ENCODE measurements at places on chromosomes 7 and 10.
A peak's percentile ranks its signal among the peaks of the same experiment; 100 is the strongest.

- DNase-seq, result no peak
Measured at GRCh38 chr7:38699471-38699870, 68.3 kb upstream of the AMPH start.

GRCh38 chr7:66967029-66967428 is 28.4 kb downstream of the SBDS start:
- no peak for DNase-seq

DNA sequence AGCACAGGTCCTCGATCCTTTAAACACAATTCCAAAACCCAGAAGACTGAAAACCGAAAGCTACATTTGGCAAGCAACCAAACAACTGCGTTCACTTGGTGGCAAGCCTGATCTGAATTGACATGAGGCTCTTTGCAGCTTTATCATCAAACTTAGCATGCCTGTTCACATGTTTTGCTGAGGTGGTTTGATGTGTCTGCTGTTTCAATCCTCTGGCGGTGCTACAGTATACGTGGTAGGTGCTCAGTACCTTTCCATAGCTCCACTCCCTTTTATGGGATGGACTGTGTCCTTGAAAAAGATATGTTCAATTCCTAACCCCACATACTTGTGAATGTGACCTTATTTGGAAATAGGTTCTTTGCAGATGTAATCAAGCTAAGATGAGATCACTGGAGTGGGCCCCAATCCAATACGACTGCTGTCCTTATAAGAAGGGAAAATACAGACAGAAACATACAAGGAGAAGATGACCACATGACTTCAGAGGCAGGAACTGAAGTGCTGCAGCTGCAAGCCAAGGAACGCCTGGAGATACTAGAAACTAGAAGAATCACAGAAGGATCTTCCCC is 33.4 kb downstream of the CCDC6 start:
- DNase-seq, result no peak

DNA sequence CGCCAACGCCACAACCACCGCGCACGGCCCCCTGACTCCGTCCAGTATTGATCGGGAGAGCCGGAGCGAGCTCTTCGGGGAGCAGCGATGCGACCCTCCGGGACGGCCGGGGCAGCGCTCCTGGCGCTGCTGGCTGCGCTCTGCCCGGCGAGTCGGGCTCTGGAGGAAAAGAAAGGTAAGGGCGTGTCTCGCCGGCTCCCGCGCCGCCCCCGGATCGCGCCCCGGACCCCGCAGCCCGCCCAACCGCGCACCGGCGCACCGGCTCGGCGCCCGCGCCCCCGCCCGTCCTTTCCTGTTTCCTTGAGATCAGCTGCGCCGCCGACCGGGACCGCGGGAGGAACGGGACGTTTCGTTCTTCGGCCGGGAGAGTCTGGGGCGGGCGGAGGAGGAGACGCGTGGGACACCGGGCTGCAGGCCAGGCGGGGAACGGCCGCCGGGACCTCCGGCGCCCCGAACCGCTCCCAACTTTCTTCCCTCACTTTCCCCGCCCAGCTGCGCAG is 424 bp downstream of the EGFR start:
- DNase-seq, result peak; percentile 67

DNA sequence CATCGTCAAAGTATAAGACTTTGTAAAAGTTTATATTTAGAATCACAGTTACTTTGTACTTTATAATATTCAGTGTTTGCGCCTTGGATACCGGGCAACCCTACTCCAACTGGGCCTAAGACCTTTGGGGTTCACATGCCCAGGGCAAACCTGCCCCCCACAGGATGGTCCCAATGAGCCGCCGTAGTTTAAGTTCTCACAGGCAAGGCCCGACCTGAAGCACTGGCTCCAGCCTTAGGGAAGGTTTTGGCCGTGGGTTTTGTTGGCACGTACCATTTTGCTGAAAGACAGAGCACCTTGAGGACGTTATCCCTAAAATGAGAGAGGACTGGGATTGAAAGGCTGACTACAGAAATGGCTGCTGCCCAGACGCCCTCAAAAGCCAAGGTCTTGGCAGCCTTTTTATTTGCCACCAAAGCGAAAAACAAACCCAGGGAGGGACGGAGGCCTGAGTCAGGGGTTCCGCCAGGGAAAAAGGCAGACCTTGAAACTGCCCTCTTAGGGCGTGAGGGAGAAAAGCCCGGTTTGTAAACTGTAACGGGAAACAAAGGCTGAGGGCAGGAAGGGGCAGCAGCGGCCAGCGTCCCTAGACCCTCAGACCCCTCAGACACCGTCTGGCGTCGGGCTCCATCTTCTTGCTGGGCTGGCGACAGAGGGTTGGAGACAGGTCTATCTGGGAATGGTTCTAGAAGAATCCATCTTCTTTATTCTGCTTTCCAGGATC is at the start of gene CCDC172:
CCDC172 (plus strand) TSS at position 222 of the 724 bp plus-strand sequence. CDS start 564 bp downstream, outside the sequence.
- DNase-seq, result no peak

GRCh38 chr7:20963556-20964280 is 177.0 kb upstream of the SP8 start:
- DNase-seq, result no peak

DNA sequence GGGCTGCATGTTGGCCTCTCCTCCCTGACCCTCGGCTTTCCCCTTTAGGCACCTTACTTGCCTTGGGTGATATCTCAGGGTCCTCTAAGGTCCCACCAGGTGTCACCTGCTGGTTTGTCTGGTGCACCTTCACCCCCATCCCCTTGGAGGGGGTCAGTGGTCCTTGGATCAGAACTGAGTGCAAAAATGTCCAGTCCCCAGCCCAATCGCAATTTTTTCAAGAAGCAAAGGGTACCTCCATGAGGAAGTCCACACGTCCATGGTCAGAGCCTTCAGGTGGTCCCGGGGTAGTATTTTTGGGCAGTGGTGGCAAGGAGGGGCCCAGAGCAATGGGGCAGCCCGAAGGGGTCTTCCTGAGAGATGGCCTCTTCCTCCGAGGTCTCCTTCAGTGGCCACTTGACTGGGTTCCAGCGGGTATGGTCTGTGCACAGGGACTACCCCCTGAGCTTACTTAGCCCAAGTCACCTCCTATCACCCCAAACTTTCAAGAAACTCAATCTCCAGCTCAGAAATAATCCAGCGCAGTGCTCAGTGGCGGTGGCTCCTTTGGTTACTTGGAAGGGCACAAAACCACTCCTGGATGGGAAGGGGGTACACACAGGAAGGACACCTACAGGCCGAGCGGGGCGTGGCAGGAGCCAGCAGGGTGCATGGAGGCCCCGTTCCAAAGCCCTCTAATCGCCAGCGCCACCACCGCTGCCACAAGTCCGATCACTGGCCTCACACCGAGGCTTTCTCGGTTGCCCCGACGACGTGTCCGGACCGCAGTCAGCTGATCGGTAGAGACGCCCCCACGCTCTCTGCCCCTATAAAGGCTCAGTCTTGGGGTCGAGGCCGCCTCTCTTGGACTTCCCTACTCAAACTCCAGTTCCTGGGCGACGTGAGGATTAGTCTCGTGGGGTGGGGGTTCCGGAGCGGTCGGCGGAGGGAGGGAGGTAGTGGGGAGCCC is 4.5 kb downstream of the SAP25 start:
- DNase-seq, result no peak

- no peak for DNase-seq
Measured at GRCh38 chr10:131706476-131706875, 194.3 kb upstream of the PPP2R2D start.

DNA sequence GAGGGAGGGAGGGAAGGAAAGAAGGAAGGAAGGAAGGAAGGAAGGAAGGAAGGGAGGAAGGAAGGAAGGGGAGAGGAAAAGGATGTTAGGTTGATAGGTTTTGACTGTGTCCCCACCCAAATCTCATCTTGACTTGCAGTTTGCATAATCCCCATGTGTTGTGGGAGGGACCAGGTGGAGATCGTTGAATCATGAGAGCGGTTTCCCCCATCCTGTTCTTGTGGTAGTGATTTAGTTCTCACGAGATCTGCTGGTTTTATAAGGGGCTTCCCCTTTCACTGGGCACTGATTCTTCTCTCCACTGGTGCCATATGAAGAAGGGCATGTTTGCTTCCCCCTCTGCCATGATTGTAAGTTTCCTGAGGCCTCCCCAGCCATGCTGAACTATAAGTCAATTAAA is 15.1 kb upstream of the NUDCD3 start:
- DNase-seq, result no peak

DNA sequence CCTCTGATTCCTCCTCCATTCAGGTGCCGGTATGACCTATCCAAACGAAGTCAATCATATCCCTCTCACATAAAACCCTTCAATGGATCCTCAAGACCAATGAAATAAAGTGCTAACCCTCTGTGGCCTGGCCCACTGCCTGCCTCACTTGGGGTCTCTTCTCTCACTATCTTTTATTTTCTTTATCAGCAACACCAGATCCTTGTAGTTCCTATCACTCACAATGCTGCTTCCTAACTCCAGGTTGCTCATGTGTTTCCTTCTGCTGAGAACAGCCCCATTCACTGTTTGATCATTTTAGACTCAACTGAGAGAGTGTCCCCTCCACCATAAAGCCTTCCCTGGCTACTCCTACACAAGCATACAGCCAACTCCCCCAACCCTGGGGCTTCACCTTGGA is 180.6 kb downstream of the DOCK4 start:
- no peak for DNase-seq

DNA sequence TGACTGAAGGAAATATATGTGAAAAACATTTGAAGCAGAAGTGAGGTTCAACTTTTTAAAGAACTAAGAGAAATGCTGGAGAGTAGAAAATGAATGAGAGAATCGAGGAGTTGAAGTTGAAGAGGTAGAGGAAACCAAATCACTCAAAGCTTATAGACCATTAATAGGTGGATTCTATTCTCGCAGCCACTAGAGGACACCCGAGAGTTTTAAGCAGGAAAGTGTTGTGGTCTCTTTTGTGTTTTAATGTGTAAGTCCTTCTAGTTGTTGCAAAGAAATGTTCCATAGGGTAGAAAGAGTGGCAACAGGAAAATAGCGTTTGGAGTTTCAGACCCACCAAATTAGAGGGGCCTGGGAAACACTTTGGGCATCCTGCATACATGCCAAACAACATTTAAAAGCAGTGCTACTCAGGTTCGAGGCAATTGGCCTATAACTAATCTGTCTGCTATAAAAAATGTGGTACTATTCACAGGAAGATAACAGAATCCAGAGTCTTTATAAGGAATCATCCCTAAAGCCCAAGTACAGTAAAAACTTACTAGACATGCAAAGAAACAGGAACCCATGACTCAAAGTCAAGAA is 75.3 kb upstream of the TAS2R16 start:
- DNase-seq, result no peak

DNA sequence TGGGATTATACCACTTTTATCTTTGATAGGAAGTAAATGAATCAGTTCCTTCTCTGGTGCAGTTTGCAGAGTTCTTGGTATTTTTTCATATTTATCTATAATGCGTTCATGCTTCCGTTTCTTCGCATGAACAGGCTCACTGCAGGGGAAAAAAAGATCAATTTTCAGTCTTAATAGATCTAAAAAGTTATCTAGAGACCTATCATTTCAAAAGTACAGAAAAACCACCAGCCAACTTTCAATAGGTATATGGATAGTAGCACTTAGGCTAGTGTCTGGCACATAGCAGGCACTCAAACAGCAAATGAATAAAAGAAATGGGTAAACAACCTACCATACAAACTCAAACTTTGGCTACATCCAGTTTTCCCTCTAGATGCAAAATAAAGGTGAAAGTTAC is 5.5 kb downstream of the NOC3L start:
- no peak for DNase-seq

GRCh38 chr7:26441002-26441521 is 149.4 kb downstream of the SNX10 start:
- DNase-seq, result no peak

DNA sequence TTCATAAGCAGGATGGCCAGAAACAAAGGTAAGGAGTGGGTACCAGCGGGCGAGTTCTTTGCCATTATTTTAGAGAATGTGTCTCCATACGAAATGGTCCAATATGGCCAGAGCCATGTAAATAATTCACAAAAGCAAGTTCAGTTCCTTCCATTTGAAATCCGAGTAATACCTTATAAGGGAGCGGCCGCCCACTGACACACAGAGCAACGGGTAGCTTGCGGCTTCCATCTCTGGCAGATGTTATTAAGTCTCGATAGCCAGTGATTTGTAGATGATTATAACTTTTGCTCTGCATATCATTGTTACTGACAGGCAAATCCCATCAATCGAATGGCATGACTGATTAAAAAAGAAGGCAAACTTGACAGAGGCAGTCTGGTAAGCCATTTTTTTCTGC is 63.2 kb downstream of the GFRA1 start:
- no peak for DNase-seq

DNA sequence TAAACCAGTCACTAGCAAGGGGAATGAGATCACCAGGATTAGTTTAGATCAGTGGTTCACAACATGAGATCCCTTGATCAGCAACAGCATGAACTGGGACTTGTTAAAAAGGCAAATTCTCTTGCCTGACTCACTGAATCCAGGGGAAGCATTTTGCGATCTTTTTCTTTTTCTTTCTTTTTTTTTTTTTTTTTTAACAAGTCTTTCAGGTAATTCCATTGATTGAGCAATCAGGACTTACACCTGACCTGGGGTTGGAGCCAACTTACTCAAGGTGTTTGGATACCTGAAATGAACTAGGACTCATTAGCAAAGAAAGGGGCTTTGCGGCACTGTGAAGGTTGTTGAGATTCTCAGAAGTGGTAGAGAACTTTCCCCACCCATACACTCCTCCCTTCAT is 47.1 kb upstream of the PRR15 start:
- DNase-seq, result no peak

DNA sequence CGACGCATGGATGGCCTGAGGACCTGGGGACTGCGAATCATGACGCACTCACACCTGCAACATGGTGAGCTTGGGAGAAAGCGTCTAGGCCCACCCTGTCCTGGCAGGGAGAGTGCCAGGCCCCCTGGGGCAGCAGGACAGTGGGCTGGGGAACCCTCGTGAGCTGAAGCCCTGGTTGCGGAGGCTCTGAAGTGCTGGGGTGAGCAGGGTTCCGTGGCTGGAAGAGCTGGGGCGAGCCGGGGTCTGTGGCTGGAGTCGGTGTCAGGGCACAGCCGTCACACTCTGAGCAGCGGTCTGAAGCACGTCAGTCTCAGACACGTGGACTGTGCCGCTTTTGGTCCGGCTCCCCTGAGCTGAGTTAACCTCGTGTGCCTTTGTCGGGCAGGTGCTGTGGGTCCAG is 4.7 kb downstream of the SUN1 start:
- no peak for DNase-seq

- no peak for DNase-seq
Measured at GRCh38 chr7:81503771-81504170, 266.1 kb downstream of the HGF start.

DNA sequence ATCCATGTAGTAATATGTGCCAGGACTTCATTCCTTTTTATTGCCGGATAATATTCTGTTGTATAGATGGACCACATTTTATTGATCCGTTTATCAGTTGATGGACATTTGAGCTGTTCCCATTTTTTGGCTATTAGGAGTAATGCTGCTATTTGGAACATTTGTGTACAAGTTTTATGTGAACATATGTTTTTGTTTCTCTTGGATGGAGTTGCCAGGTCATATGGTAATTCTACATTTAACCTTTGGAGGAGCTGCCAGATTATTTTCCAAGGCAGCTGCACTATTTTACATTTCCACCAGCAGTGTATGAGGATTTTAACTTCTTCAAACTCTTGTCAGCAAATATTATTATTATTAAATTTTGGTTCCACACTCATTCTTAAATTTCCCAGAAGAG is 59.2 kb downstream of the C10orf90 start:
- DNase-seq, result no peak
